ENCODE measurements at places on chromosomes 7 and 10.

DNA sequence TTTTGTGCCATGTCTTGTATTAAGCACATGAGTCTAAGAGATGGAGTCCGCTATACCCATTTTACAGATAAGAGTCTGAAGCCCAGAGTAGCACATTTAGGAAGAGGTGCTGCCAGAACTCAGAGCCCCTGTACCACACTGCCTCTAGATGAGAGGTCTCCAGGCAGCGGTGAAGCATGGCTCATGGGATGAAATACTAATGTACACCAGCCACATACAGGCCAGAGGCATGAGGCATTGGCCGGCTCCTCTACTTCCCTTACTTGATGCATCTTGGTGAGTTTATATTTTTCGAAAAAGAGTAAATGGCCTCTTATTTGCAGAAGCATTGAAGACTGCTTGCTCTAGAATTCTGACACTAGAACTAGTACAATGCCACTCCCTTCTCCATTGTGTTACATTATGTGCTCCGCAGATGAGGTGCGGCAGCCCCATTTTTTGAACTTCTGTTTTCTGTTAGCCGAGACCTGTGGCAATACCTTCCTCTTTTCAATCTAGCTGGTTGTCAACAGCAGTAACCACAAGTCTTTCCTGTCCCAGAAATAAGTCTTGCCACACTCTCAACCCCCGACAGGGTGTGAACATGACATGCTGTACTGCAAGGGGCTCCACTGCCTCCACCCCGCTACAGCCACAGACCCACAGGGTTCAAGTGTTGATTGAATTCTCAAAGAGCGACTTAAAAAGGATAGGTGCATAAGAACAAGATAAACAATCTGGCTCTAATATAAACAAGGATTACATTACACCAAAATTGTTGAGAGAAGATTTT is 145.3 kb downstream of the CELF2 start:
- DNase-seq: no peak

GRCh38 chr7:146635205-146636032 is 518.8 kb downstream of the CNTNAP2 start:
- DNase-seq: no peak

- DNase-seq: peak; percentile 93
Observed at GRCh38 chr7:78226059-78226719, 427.6 kb downstream of the PHTF2 start.

GRCh38 chr7:141928146-141928844 is 12.1 kb downstream of the OR9A4 start:
- DNase-seq: no peak

DNA sequence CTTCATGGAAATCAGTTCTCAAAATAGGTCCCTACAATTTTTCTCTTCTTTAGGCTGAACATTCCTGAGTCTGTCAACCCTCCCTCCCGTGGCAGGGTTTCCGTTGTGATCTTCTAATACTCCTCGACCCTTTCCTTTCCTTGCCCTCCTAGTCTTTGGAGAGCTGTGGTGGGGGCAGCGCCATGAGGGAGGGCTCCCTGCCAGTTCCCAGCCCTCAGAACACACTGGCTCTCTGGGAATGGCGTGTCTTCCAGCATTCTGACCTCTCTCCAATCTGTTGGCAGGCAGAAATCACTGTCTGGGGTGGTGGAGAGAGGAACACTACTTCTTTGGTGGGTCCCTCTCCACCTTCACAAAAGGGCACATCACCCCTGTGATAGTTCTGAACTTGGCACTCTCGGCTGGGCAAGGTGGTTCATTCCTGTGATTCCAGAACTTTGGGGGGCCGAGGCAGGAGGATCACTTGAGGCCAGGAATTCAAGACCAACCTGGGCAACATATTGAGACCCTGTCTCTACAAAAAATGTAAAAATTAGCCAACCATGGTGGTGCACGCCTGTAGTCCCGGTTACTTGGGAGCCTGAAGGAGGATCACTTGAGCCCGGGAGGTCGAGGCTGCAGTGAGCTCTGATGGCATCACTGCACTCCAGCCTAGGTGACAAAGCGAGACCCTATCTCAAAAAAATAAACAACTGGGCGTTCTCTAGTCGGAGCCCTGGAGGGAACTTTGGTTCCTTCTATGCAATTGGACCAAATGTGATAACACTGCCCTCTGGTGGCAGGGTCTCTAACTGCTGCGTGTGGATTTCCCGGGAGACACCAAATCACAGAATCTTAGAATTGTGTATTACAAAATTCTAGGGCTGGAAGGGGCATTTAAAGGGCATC is 13.1 kb upstream of the ARPC1A start:
- peak; percentile 89 for DNase-seq

- no peak for DNase-seq
Observed at GRCh38 chr10:72389014-72389413, 34.3 kb upstream of the DNAJB12 start.

GRCh38 chr7:70044981-70045380 is 446.7 kb downstream of the AUTS2 start:
- DNase-seq: no peak

GRCh38 chr7:140439359-140439758 is 35.5 kb downstream of the RAB19 start:
- no peak for DNase-seq

DNA sequence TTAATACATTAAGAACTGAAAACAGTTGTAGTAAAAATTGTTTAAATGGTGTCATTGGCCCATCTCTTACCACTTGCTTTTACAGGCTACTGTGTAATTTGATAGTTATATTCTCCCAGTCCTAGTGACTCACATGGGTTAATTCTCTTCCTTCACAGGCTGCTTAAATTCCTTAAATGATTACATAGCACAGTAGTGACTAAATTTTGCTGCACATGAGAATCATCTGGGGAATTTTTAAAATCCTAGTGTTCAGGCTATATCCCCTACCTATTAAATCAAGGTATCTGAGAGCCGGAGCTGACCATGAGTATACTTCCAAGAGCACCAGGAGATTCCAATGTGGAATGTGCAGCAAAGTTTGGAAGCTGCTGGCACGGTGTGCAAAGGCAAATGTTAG is 45.3 kb upstream of the ZNF800 start:
- DNase-seq: no peak

DNA sequence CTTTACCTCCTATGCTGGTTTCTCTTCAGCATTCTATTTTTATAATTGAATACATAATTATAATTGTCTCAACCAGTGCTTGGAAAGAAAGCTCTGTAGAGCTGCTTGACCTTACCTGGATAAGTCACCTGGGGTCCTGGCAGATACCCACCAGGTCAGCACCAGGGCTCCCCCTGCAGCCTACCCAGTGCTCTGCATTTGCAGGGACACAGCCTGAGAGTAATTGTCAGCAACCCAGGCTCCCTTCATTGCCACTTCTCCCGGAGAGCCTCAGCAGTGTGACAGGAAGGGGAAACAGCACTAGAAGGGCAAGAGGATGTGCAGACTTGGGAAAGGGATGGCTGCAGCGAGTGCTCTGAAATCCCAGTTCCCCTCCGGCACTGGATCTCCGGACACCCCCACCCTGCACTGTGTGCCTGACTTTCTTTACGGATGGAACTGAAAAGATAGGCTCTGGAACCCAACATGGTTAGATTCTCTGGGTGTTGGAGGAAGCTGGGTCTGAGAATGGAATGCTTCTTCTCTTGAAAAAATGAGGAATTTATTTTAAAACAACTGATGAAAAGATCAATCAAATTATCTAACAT is 11.4 kb upstream of the PAX4 start:
- peak; percentile 77 for DNase-seq

DNA sequence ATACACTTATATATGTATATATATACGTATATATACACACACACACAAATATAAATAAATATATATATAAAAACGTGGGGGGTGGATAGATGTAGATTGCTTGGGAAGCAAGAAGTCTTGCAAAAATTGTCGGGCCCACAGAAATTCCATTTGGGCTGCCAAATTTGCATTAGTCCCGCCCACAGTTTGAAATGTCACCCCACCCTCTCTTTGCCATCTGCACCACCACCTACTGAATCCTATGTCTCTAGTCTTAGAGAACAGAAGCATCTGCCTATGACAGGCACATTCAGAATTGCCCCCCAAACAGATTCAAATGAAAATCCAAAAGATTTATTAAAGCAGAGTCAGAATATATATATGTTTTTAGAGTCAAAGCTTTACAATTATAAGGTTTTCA is 25.6 kb upstream of the CACNA2D1 start:
- no peak for DNase-seq

GRCh38 chr7:20929199-20929598 is 142.5 kb upstream of the SP8 start:
- no peak for DNase-seq

DNA sequence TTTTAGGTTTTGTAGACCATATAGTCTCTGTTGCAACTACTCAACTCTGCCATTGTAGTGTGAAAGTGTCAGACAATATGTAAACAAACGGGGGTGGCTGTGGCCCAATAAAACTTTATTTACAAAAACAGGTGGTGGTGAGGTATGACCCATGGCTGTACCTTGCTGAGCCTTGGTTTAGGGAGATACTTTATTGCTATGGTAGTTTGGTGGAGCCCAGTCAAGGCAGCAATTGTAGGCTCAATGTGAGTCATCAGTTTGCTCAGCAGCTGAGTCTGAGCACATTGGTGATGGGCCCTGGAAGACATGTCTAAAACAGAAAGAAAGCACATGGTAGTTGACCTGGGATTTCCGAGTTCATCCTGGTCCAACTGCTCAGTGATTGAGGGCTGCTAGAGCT is 242.5 kb downstream of the REEP3 start:
- no peak for DNase-seq

- DNase-seq: no peak
Observed at GRCh38 chr7:40231796-40232195, 97.0 kb downstream of the SUGCT start.

- no peak for DNase-seq
Observed at GRCh38 chr10:86361156-86362128, 5.2 kb downstream of the GRID1 start.

DNA sequence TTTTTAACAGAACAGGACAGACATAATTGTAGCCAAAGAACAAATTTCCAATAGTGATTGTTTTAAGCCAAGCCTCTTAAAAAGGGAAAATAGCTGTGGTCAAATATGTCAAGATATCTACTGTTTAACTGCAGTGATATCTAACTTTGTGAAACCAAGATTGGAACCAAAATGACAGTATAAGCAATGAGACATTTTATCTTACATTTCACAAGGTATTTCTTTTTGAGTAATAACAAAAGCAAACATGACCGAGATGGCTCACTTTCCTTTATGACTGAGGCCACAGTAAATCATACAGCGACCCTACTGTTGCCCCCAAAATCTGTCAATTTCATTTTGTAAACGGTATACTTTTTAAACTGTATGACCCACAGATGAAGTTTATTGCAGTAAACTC is 215.8 kb downstream of the MLLT10 start:
- no peak for DNase-seq

DNA sequence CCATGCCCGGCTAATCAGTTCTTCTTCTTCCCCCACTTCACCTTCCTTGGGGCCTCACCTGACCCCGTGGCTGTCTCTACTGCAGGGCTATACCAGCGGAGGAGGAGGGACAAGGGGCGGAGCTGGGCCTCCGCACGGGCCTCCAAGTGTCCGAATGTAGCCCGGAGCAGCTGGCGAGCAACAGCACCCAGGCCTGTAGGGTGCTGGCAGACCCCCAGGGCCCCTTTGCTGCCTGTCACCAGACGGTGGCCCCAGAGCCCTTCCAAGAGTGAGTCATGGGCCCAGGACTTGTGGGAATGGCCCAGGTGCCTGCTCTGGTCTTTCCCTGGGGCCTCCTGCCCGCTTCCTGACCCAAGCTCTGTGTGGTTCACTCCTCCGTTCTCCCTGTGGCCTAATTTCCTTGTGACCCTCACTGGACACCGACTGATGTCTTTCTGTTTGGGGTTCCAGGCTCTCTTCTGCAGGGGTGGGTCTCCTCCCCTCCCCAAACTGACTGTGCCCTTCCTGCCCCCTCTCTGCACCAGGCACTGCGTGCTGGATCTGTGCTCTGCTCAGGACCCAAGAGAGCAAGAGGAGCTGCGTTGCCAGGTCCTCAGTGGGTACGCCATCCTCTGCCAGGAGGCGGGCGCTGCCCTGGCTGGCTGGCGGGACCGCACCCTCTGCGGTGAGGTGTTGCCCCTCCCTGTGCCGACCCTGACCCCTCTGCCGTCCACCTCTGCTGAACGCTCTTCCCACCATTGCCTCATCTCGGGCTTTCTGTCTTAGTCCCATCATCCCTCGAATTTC is 35.2 kb downstream of the EPHB4 start:
- DNase-seq: no peak

GRCh38 chr10:11713186-11713743 is 28.9 kb upstream of the ECHDC3 start:
- DNase-seq: no peak

DNA sequence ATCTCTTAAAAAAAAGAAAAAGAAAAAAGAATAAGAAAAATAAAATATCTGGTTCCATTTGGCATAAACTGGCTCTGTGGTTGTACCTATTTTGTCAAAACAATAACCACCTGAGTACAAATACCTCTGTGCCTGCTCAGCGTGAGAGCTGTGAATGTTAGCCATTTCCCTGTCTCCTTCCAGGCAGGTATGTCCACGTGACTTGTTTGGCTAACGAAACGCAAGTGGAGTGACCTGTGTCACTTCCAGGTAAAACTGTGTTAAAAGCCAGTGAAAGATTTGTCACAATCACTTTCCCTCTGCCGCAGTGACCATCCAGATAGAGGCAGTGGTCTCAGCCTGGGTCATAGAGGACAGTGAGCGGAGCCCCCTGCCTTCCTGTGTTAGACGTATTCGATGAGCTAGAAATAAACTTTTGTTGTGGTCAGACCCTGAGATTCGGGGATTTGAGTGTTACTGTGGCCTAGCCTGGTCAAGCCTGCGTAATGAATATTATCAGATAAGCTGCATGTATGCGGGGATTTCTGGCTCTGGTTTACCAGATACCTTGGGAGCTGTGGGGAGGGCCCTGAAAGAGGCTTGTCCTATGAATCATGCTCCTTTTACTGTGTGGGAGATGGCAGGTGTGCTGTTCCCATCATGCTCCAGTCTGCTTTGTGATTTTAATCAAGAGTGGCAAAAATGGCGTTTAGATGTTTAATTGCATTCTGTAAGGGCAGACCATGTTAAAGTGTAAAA is 3.8 kb downstream of the PTER start:
- DNase-seq: no peak

- no peak for DNase-seq
Observed at GRCh38 chr10:94443549-94443948, 41.2 kb downstream of the TBC1D12 start.
